Esophagus squamous epithelium (tissue), 5 donors: ENCODE measurements at places on chromosomes 6 and 20.

- DNase-seq = no peak
Observed at GRCh38 chr6:14520029-14520428, 402.5 kb downstream of the CD83 start.

GRCh38 chr20:20070871-20071726 lies 18.8 kb downstream of the CFAP61 start:
- DNase-seq = no peak

- no peak for DNase-seq
Observed at GRCh38 chr6:45710304-45710821, 305.3 kb downstream of the CLIC5 start.

DNA sequence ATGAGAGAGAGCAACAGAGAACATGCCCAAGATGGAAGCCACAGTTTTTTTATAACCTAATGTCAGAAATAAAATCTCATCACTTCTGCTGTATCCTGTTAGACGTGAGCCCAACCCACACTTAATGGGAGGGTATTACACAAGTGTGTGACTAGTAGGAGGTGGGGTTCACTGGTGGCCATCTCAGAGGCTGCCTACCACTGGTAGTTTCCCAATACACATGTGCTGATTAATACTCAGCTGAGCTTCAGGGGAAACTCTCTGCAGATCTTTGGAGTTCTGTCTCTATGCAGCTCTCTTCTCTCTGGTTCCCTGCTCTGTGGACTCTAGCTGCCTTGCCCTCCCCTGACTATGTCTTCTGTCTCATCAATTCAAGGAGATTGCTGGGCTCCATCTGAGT lies 35.7 kb downstream of the CNBD2 start:
- no peak for DNase-seq

DNA sequence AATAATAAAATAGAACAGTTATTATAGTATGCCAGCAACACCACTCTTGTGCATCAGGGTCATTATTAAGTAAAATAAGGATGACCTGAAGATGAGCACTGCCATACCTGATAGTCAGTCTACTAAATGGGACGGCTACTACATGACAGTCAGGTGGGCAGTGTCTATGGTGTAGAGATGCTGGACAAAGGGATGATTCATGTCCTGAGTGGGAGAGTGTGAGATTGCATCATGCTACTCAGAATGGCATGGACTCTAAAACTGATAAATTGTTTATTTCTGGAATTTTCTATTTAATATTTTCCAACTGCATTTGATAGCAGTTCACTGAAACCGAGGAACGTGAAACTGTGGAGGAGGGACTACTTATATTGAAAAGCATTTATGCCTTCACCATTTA lies 38.8 kb downstream of the SNX9 start:
- no peak for DNase-seq

GRCh38 chr6:93163146-93163545 lies 256.2 kb downstream of the EPHA7 start:
- no peak for DNase-seq

DNA sequence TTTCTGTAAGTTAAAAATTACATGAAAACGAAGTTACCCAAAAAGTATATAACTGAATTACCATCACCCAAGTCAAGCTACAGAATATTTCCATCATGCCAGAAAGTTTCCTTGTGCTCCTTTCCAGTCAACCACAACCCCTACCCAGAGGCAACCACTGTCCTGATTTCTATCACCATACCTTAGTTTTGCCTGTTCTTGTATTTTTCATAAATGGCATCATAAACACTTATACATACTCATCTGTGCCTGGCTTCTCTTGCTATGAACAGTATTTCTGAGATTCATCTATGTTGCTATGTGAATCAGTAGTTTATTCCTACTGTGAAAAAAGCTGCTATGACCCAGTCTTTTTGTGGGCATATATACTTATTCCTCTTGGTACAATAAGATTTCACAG lies 7.4 kb downstream of the FKBP5 start:
- DNase-seq = no peak

DNA sequence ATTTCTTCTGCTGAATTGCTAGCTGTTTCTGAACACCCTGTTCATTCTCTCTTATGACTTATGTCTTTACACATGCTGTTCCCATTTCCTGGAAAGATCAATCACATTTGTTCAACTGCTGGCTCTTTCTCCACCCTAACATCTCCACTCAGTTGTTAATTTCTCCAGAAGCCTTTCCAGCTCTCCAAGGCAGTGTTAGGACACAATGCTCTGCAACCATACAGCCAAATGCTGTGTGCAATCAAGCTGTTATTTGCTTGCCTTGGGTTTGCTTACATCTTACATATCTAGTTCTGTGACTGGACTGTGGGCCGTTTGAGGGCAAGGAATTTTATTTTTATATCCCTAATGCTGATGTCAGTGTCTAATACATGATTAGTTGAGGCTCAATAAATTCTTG lies 24.2 kb upstream of the CITED2 start:
- DNase-seq = no peak

DNA sequence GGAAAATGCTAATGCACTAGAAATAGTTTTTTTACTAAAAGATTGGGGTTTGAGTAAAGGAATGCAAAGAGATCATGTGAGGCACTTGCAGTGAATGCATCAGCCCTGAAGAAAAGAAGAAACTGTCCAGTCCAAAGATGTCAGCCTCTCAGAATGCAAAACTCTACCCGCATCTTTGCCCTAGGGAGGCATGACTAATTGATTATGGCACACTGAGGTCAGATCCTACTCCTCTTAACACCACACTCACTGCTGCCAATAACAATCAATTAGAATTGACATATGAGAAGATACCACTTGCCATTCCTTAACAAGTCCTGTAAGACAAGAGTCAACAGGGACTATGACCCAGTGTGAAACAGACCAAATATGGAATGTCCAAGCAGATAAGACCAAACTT lies 262.3 kb upstream of the PLN start:
- no peak for DNase-seq

- no peak for DNase-seq
Observed at GRCh38 chr6:11824986-11825385, 46.4 kb upstream of the ADTRP start.

DNA sequence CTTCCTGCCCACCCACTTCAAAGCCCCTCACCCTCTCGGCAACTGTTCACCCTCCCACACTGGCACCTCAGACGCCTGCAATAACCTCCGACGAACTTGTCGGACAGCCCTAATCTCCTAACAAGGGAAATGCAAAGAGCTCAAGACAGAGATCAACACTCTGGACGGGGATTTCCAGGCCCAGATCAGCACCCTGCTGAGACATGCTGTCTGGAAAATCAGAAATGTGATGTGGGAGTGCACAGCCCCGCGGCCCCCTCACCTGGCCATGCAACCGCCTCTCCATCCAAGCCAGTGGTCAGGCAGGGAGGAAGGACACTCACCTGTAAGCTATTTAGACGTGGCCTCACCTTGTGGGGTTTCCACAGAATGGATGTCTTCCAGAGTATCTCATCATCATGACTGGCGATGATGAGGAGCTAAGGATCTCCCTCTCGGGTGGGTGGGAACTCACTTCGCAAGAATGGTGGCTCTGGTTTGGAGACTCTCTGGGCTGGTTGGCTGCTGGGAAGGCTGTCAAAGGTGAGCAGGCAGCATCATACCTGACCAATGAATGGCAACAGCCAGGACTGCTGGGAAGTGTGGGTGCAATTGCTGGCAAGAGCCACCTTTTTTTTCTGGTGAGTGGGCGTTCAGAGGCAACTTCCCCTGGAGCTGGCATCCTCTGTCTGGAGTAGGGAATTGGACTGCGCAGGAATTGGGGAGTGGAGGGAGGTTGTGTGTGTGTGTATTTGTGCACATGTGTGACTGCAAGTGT lies 28.1 kb upstream of the ADTRP start:
- DNase-seq = no peak

DNA sequence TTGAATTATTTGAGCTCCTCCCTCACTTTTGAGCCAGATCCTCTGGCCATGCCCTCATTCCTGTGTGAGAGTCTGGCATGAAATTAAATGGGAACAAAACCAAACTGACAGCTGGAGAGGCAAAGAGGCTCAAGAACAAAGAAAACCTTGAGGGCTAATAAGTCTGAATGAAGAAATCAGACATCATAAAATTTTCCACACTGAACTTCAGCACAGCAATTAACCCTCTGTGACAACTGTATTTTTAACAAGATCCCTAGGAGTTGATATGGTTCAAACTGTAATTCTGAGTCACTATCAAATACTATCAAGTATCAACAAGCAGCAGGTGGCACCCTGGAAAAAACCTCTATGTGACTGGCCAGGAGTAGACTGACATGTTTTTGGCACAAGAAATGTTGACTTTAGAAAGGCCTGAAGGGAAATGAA lies 109.4 kb upstream of the EMILIN3 start:
- DNase-seq = no peak

DNA sequence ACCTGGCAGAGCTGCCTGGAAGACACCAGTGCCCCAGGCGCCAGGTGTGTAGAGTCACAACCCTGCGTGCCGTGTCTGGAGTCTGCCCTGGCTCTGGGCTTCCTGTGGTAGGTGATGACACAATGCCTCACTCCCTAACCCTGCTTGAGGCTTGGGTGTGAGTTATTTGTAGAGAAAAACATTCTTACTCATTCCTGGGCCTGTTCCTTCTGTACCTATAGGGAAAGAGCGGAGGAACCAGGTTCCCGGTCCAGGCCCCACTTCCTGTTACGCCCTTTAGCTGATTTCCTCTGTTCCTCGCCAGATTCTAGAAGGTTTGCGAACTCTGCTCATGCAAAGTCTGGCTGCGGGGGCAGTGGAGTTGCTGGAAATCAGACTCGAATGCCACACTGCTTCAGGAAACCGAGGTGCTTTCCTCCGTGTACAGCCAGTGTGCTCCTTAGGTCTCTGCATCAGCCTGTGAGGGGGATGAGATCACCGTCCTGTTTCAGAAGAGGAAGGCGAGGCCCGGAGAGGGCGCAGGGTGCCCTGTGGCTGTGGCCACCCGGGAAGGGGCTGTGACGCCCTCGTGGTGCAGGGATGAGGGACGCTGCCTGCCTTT lies 67.1 kb upstream of the DUSP22 start:
- DNase-seq = no peak

- no peak for DNase-seq
Observed at GRCh38 chr6:31763619-31763940, 1.1 kb downstream of the SAPCD1 start.

- DNase-seq = no peak
Observed at GRCh38 chr6:117906958-117907600, at the start of gene SLC35F1. SLC35F1 (plus strand) TSS chr6:117907264.

DNA sequence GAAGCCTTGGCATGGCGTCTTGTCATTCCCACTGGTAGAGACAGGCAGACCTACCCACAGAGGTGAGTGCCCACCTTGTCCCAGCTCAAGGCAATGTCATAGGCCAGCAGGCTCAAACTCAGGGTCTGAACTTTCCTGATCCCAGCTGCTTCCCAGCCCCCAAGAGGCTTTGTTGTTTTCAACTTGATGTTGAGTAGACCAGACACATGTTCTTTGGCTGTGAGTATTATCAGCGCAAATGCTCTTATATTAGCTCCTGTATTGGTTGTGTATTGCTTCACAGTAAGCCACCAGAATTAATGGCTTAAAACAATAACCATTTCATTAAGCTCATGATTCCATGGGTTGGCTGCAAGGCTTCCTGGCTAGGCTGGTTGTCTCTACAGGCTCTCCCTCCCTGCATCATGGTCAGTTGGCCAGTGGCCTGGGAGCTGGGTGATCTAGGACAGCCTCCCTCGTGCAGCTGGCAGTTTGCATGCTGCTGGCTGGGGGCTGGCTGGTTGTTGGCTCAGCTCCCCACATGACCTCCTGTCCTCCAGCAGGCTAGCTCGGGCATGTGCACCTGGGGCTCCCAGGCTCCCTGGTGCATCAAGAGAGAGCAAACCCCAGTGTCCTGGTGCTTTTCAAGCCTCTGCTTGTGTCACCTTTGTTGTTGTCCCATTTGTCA lies 21.6 kb downstream of the TOX2 start:
- DNase-seq = no peak

DNA sequence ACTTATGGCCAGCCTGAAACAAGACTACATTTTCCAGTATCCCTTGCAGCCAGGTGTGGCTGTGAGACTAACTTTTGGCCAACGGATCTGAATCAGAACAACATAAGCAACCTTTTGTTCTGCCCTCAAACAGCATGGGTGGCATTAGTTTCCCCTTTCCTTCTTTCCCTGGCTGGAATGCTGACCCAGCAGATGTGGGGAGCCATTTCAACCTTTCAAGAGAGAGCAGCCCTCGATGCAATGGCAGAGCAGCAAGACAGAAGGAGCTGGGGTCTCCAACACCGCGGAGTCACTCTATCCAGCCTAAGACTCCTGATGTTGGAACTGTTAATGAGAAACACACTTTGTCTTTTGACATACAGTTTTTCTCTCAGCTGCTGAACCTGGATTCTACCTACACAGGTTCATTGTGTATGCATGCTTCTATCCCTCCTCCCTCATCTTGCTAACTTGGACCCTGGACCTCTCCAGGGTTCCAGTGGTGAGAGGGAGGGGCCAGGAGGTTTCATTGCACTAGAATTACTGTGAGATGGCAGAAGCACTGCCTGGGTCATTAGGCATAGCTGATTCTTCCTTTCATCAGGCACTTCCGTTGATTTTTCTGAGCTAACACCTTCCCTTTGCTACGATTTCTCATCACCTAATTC lies 28.8 kb upstream of the DDR1 start:
- DNase-seq = no peak

GRCh38 chr6:134674562-134674961 lies 275.3 kb downstream of the ALDH8A1 start:
- no peak for DNase-seq

DNA sequence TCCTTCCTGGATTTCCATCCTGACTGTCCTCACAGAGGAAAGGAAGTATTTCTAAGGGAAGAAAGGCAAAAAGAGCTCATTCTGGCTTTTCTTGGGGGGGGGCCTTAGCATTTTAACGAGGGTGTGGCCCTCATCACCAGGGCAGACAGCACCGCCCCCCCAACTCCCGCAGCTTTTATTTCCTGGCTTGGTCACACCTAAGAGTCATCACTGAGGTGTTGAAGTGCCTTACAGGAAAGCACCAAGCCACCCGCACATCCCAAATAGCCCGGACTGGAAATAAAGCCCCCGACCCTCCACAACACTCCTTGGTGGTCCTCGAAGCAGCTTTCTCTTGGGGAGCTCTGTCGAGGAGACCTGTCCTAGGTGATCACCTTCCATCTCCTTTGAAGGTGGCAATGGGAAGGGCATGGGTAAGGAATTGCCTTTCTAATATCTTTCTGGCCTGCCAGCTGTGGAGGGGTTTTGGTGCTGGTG lies 1.3 kb downstream of the PTK7 start:
- DNase-seq = no peak

- DNase-seq = no peak
Observed at GRCh38 chr6:4371207-4371921, 236.0 kb upstream of the ECI2 start.

DNA sequence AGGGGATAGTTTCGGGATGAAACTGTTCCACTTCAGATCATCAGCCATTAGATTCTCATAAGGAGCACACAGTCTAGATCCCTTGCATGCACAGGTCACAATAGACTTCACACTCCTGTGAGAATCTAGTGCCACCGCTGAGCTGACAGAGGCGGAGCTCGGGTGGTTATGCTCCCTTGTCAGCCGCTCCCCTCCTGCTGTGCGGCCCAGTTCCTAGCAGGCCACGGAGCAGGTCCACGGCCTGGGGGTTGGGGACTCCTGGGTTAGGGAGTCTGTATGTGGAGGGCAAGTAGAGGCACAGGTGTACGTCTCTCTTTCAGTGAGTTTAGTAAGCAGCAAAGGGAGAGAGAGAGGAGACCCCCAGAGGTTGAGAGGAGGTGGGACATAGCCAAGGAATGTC lies 30.5 kb upstream of the MDFI start:
- DNase-seq = no peak
